CD4-positive, alpha-beta T cell treated with Interleukin-15 for 4 hours (primary cell): ENCODE measurements at places on chromosomes 13 and 19.

DNA sequence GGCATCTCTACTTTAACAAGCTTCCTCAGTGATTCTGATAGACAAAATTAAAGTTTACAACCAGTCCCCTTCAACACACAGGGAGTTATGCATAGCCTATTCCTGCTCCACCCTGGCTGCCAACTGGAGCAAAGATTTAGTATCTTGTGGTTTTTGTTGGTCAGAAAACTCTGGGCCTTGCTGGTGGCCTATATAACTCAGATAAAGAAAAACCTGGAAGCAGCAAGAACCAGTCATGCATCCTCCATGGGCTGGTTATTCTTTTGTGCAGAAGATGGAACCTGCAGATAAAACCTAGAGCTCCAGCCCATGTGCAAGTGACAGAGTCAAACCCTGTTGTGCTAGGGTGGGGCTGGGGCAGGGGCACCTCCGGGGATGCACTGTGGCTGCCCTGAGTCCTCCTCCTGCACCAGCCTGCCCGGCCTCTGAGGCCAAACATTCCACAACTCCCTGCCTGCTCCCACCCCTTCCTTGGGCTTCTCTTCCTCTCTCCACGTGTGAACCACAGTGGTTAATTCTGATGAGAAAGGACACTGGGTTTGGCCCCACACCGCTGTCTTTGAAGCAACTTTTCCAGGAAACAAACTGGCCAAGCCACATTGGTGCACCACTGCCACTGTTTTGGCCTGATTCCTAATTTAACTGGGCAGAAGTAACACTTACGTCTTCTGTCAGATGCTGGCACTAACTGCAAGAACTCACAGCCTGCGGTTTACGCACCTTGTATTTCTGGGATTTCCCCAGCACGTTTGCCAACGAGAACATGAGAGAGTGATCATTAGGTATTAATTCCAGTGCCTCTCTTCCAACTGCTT lies 23.3 kb upstream of the GGACT start:
- peak; percentile 20 for DNase-seq

DNA sequence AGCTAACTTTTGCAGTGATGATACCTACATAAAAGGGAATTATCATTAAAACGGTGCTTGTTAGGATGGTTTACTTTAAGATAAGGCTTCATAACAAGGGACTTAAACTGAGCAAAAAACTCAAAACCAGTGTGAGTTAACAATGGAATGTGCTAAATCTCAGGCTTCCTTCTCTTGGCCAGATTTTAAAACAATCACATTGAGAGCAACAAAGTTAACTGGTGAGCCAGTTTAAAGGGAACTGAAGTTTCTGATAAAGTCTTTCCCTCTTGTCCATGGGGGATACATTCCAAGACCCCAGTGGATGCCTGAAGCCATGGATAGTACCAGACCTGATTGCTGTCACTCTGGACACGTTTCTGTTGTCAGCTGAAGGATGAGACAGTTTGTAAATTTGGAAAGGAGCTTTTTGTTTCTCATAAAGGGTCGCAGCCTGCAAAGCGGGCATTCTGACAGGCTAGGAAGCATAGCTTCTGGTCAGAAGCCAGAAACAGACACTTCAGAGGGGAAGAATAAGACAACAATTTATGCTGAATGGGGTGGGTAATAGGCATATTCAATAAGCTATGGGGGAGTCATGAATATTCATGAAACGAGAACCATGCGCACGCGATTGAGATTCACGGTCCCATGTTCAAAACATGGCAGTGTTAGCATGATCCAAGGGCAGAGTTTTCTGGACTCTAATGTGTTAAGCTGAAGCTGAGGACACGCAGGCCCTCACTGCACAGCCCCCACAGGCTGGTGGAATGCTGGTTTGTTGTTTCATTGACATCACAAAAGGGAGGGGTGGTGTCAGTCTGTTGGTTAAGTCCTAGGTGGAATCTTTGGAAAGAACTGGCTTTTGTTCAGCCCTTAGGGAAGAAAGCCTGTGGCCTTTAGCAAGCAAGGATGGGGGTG lies 150.6 kb upstream of the RNF113B start:
- DNase-seq = no peak

DNA sequence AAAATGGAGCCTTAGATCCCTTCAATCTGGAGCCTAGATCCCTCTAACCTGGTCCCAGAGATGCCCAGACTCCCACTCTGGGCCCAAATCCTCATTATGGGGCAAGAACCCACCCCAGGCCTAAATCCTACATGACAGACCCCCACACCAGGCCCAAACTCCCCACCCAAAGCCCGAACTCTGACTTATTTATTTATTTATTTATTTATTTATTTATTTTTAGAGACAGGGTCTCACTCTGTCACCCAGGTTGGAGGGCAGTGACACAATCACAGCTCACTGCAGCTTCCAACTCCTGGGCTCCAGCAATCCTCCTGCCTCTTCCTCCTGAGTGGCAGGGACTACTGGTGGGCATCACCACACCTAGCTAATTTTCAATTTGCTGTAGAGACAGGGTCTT lies 12.0 kb downstream of the FBN3 start:
- DNase-seq = no peak

DNA sequence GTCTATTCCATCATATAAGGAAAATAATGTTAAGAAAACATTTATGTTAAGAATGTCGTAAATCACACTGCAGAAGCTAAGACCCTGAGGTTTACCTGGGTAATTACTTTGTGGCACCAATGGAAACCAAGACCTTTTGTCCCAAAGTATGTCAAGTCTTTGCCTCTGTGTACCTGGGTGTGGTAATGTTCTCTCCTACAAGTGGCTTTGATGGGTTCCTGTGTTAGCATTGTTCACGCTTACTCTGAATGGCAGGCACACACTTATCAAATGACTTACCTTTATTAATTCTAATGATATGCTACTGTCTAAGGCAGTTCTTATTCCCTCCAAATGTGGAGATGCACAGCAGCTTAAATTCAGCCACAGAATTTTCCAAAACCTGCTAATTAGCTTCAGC lies 206.1 kb downstream of the KCTD12 start:
- DNase-seq = no peak

- DNase-seq = peak; percentile 79
Observed at GRCh38 chr19:39398297-39398864, 7.2 kb downstream of the MED29 start.

GRCh38 chr19:49231389-49231788 lies 73.8 kb downstream of the TRPM4 start:
- DNase-seq = peak; percentile 14

DNA sequence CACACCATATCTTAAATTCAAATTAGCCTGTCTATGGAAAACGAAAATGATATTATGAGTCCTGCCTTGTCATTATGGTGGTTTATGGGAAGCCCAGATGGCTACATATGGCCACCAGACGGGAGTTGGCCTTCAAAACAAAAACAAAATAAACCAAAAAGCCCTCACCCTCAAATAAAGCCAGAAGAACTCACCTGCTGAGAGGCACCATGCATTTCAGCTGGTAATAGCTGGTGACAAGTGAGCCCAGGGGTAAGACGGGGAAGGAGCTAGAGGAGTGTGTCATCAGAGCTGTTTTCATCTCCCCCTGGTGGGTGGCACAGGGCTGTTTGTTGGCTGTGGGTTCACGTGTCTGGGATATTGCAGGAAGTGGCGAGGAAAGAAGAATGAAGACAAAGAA lies 152.9 kb downstream of the EFNB2 start:
- no peak for DNase-seq

- DNase-seq = no peak
Observed at GRCh38 chr19:3441089-3441985, 39.0 kb downstream of the SMIM24 start.

GRCh38 chr19:53432088-53432661 lies 391 bp downstream of the ZNF761 start:
- no peak for DNase-seq

- no peak for DNase-seq
Observed at GRCh38 chr13:106176117-106176516, 359.3 kb downstream of the EFNB2 start.

DNA sequence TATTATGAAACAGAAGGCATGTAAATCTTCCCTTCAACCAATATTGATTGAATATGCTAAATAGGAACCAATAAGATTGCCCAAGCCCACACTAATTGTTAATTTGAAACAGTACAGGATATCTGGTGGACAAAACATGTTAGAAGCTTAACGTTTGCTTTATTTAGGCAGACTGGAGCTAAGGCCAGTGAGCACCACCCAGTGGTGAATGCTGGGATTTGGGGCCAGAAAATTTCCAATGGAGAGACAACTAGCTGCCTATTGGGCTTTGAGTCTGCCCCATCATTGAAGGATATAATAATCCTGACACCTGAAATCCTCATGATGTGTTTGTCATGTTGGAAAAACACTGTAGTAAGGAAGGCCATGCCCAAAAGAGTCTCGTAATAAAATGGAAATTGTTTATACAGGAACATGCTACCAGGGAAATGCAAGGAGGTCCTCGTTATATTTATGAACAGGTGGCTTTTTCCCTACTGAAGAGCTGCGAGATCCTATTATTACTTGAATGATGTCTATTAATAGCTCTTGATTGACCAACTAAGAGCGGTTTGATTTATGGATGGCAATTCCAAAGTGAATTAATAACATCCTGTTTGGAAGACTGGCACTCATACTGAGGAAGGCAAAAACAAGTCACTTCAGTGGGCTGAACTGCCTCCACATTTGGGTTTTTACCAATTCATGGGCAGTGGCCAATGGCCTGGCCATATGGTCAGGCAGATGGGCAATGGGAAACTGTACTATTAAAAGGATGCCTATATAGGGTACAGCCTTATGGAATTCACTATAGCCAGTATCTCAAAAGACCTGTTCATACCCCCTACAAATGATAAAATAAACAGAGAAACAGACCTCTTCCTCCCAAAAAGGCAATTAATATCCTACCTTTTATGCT lies 8.7 kb downstream of the SIGLECL1 start:
- DNase-seq = peak; percentile 6

GRCh38 chr13:78309497-78310180 lies 293.7 kb downstream of the POU4F1 start:
- no peak for DNase-seq

DNA sequence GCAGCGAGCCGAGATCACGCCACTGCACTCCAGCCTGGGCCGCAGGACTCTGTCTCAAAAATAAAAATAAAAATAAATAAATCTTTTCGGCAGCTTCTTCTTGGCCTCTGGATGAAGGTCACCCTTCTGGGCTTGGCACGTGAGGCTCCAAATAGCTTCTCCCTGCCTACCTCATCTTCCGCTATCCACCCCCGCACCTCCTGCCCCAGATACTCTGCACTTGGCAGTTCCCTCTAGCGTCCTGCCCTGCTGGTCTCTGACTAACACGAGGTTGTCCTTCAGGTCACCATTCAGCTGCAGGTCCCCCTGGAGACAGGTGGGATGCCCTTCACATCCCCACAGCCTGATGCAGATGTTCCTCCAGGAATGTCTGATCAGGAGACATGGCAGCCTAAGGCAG lies 8.5 kb upstream of the CCL25 start:
- no peak for DNase-seq

DNA sequence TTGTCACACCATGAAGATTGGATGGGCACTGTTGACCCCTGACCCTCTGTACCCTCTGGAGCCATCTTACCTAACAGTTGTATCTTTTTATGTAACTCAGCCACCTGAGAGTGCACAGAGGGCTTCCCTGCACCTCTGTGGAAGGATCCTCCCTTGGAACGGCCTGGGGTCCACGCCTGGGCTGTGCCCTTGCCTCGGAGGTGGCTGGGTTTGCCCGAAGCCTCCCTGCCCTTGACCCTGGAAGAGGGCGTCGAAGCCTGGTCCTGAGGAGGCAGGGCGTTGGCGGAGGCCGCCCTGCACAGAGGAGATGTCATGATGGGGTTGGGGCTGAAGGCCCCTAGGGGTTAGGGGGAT lies 241 bp downstream of the ODAD3 start:
- DNase-seq = no peak

GRCh38 chr19:41363371-41363752 lies 587 bp downstream of the B9D2 start:
- DNase-seq = no peak

DNA sequence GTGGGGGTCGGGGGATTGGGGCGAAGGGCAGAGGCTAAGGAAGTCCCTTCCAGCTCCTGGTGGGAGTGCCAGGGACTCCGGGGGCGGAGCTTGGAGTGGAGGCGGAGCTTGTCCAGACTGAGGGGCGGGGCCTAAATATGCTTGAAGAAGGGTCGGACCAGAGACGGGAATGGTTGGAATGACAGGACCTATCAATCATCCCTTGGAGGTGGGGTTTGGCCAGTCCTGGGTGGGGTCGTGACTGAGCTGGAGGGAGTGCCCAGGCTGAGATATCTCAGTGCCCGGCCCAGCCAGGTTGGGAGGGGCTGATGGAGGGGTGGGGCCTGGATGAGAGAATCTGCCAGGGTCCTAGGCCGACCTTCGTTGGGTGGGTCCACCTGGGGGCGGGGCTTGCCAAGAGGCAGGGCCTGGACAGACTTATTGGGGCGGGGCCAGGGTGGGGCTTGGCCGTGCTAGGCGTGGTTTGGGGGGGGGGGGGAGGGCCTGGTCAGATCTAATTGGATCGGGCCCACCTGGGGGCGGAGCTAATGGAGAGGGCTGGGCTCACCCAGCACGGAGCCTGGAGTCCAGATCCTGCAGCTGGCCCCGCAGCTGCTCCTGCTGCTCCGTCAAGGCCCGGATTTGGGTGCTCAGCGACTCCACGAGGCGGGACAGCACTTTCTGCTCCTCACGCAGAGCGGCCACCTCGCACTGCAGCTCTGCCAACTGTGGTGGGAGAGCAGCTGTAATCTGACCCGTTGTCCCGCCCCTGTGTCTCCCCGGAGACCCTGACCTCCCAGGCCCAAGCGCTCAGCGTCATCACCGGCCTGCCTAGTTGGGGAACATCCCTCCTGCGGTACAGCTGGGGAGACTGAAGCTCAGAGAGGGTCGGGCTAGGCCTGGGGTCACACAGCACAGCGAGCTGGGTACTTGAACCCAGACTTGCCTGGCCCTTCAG lies 2.6 kb upstream of the WIZ start:
- DNase-seq = no peak

DNA sequence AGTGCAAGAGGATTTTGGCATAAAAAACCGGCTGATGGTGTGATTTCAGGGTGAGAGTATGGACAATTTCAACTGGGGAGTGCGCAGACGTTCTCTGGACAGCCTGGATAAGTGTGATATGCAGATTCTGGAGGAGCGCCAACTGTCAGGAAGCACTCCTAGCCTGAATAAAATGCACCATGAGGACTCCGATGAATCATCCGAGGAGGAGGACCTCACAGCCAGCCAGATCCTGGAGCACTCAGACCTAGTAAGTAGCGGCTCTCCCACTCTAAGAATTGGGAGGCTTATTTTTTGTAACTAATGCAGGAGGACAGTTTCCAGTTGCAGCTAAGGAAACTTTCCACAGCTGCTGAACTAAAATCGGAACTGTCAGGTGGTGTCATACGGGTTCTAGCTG lies 53.6 kb downstream of the ZAR1L start:
- DNase-seq = no peak

GRCh38 chr19:28933039-28933438 lies 279.9 kb downstream of the UQCRFS1 start:
- DNase-seq = no peak

- DNase-seq = no peak
Observed at GRCh38 chr19:5993648-5994358, 15.9 kb upstream of the RANBP3 start.
